ENCODE measurements at places on chromosomes 5 and 9.

- H3K27me3 ChIP-seq = no peaks in the 10 kb centered on the region
- no peaks in the 10 kb centered on the region for H3K4me1 ChIP-seq
- no peak for DNase-seq
- H3K36me3 ChIP-seq = no peaks in the 10 kb centered on the region
Observed at GRCh38 chr5:134119720-134120119, 5.2 kb downstream of the TCF7 start.

DNA sequence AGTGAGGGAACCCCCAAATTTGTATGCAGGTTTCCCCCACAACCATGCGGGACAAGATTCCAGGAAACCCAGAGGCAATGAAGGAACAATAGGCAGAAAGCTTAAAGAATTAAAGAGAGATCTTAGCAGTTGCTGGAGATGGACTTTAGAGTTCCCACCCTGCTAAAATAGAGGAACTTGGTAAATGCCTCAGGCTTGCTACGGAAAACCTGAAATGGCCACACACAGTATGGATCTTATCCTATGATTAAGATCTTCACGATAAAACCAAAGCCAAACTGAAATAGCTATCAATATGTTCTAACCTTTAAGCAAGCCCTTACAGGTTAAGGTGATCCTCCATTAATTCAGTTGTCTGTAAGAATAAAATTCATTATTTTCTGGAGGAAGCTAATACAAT, 148.3 kb downstream of the RANBP17 start:
- H3K27ac ChIP-seq = no peak overlapping the region
- H3K27me3 ChIP-seq = no peaks in the 10 kb centered on the region
- H3K36me3 ChIP-seq = no peaks in the 10 kb centered on the region

GRCh38 chr9:121756474-121757280, 105.2 kb downstream of the DAB2IP start:
- no peaks in the 10 kb centered on the region for H3K27me3 ChIP-seq
- H3K4me3 ChIP-seq = no peak overlapping the region
- no peak overlapping the region for H3K27ac ChIP-seq
- no peak for DNase-seq

DNA sequence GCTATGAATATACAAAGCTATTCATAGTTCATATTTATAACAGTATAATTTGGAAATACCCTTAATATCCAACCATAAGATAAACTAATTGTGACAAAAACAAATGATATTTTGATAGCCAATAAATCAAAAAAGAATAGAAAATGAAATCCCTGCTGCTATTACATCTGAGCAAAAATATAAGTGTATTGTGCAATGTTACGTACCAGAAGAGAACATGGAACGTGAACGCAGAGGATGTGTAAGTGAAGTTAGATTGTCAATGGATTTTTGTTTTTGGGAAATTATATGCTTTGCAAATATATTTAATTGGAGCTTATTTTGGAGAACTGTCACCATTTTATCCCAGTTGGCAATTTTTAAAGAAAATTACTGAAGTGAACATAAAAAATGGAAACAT, 15.4 kb downstream of the GCNT1 start:
- H3K4me1 ChIP-seq = no peaks in the 10 kb centered on the region
- DNase-seq = no peak
- H3K36me3 ChIP-seq = no peaks in the 10 kb centered on the region
- no peak overlapping the region for H3K27ac ChIP-seq

GRCh38 chr9:1098551-1098950, 48.4 kb downstream of the DMRT2 start:
- H3K27ac ChIP-seq = no peak overlapping the region
- no peak for DNase-seq
- H3K4me3 ChIP-seq = no peak overlapping the region

DNA sequence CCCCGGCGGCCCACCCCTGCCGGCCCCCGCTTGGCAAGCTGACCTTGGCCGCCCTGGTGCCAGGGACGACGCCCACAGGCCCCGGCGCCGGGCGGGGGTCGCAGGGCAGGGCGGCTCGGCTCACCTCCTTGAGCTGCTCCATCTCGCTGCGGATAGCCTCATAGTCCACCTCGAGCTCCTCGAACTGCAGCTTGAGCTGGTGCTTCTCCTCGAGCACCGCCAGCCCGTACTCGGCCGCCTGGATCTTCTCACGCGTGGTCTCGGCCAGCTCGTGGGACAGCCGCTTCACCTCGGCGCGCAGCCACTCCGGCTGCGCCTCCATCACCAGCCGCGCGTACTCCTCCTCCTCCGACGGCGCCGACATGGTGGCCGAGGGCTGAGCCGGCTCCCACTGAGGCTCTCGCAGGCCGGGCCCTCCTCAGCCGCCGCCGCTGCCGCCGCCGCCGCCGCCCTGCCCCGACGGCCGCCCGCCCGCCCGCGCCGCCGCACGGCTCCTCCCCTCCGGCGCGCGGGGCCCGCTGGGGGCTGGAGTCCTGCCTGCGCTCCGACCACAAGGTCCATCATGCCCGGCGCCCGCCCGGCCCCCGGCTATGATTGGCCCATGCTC, at the start of gene BICD2:
Gene BICD2 (minus strand): TSS at position 453 of the 607 bp plus-strand sequence. CDS start 89 bp downstream, at position 364.
- H3K27ac ChIP-seq = peak within 1 kb of the TSS; percentile 94
- H3K36me3 ChIP-seq = no peaks in the 10 kb centered on the region
- no peaks in the 10 kb centered on the region for H3K4me1 ChIP-seq
- no peaks in the 10 kb centered on the region for H3K27me3 ChIP-seq
- H3K4me3 ChIP-seq = peak within 1 kb of the TSS; percentile 99
- DNase-seq = peak; percentile 99

- DNase-seq = no peak
- no peaks in the 10 kb centered on the region for H3K4me1 ChIP-seq
- H3K4me3 ChIP-seq = no peak overlapping the region
- H3K27ac ChIP-seq = peak overlapping the region; percentile 97
Observed at GRCh38 chr5:78533356-78533755, 115.2 kb downstream of the LHFPL2 start.

DNA sequence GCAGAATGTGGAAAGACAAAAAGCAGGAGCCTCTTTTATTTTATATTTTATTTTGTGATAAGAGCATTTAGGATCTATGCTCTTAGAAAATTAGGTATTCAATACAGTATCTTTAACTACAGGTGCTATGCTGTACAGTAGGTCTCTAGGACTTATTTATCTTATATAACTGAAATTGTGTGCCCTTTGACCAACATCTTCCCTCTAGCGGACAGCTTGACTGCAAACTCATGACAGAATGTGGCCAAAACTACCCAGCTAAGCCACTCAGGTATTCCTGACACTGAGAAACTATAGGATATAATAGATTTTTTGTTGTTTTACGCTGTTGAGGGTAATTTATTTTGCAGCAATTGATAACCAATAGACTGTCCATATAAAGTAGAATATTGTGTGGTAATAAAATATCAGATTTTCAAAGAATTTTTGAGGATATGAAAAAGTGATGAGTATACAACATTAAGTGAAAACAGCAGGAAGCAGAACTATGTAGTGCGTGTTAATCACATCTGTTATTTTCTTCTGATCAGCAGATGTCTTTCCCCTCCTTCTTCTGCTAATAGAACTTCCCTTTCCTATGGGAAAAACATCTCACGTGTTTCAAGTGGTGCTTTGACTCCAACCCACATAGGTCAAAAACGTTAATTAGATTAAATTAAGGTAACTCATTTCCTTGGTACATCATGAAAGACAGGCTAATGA, 69.9 kb upstream of the SELENOP start:
- no peak overlapping the region for H3K4me3 ChIP-seq
- no peak for DNase-seq
- no peak overlapping the region for H3K27ac ChIP-seq

DNA sequence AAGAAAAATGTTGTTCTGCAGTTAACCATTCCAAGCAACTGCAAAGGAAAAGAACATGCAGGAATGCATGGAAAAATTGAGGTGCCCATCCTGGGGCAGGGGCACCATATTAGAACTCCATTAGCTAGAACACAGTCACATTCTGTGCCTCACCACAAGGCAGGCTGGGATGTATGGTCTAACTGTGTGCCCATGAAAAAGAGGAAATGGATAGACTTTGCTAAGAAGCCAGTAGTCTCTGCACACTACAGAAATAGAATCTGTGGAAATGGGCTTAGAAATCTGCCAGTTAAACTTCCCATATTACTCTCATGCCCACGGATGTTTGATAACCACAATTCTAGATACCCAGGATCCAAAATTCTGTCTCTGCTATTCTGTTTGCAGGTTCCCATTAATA, 423.8 kb upstream of the SMARCA2 start:
- no peak overlapping the region for H3K27ac ChIP-seq
- no peak overlapping the region for H3K4me3 ChIP-seq
- no peaks in the 10 kb centered on the region for H3K36me3 ChIP-seq
- no peaks in the 10 kb centered on the region for H3K4me1 ChIP-seq
- H3K27me3 ChIP-seq = peaks cover 1% of the 10 kb centered on the region
